ENCODE measurements at places on chromosomes 2 and 18. TPM values are rescaled to one million over a fixed set of nuclear protein-coding genes. Genes with fewer than 3 reads are reported as not detected.

The EML6 gene
- 3.8 TPM for polyA plus RNA-seq

The CPS1 gene
- not detected for polyA plus RNA-seq

The EVX2 gene
- not detected for polyA plus RNA-seq

The CD207 gene
- polyA plus RNA-seq = not detected

The CTLA4 gene
- polyA plus RNA-seq = not detected

The FBXO15 gene
- polyA plus RNA-seq = 0.90 TPM

The MFSD2B gene
- not detected for polyA plus RNA-seq

The UGT1A7 gene
- not detected for polyA plus RNA-seq

The DES gene
- polyA plus RNA-seq = not detected

The TNFRSF11A gene
- polyA plus RNA-seq = not detected

The SPR gene
- not detected for polyA plus RNA-seq

All from IgD-negative memory B cell (primary cell).